Occipital lobe (tissue), 3 donors: ENCODE measurements at places on chromosomes 3 and 15.

- no peak for DNase-seq
Observed at GRCh38 chr15:25619761-25620160, 180.9 kb upstream of the UBE3A start.

DNA sequence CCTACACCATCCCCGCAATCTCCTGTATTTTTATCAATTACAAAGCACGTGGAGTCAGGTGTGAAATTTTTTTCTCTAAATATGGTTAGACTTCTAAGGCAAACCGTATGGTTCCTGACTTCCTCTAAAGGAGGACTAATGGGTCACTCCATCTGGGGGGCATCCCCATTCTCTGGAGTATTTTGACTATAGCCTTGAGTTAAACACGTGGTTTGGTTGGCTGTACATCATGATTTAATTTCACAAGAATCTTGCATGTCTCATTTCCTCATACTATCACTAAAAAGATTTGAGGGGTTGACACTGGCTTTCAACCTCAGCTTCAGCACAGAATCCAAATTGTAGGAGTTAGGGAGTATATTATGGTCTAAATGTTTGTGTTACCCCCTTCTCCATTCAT lies 25.3 kb upstream of the ZNF770 start:
- no peak for DNase-seq

DNA sequence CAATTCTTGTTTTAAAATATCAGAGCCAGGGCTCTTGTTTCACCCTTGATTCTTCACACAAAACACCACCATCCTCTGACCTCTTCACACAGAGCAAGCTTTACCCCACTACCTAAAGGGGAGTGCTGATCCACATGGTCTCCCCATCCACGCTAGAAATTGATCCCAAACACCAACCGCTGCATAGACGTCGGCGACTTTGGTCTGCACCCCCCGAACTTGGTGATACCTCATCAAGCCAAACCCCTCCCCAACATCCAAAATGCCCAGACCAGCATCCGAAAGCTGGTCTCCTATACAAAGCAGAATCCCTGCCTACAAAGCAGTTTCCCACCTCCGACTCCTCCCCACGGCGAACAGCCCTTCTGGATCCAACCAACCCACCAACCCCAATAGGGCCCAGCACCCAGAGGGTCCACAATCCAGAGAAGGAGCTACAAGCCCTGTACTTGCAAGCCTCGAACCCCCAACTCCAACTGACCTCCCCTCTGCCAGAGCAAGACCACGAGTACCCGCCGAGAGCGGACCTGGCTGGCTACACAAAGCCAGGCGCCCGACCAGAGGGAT lies 25.8 kb upstream of the MTHFS start:
- DNase-seq, result no peak

- DNase-seq, result no peak
Observed at GRCh38 chr3:18739099-18739433, 313.9 kb upstream of the SATB1 start.

DNA sequence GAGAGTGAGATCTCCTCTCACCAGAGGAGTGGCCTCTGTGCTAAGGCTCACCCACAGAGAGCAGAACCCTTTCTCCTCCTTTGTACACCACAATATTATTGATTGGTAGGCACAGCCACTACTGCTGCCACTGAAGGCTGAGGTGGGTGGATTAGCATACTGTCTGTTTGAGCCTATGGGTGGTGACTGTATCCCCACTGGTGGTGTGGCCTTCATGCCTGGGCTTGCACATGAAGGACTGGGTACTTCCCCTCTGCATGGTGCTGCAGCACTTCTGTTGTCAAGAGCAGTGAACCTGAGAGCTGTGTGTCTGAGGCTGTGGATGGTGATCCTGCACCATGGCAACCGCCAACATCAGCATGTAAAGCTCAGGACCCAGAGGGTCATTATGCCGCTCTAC lies 35.7 kb upstream of the NECTIN3 start:
- no peak for DNase-seq

- DNase-seq, result no peak
Observed at GRCh38 chr3:54217828-54218227, 95.5 kb downstream of the CACNA2D3 start.

- DNase-seq, result no peak
Observed at GRCh38 chr3:33900809-33901505, 102.5 kb downstream of the PDCD6IP start.

DNA sequence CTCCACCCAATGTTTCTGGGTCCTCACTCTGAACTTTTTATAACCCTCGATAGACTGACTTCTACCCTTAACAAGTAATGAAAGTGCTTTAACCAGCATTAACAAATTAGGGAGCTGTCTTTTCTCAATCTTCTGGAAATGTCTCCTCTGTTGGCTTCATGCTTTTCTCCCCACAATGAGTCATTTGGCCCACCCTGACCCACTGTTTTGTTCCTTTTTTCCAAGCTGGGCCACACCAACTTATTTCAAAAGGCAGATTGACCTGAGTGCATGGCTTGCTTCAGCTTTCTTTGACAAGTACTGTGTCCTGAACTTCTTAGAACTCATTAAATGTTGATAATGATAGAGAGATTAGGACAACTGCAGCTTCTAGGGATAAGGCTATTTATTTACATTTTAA lies 199.6 kb upstream of the SEMA6D start:
- no peak for DNase-seq

- no peak for DNase-seq
Observed at GRCh38 chr3:172210355-172210754, 171.0 kb downstream of the FNDC3B start.

- DNase-seq, result no peak
Observed at GRCh38 chr15:90883526-90883975, 753 bp upstream of the FES start.

- DNase-seq, result no peak
Observed at GRCh38 chr15:48703544-48703943, 58.0 kb upstream of the FBN1 start.

GRCh38 chr3:40504636-40505430 lies 1.0 kb upstream of the ZNF620 start:
- no peak for DNase-seq

DNA sequence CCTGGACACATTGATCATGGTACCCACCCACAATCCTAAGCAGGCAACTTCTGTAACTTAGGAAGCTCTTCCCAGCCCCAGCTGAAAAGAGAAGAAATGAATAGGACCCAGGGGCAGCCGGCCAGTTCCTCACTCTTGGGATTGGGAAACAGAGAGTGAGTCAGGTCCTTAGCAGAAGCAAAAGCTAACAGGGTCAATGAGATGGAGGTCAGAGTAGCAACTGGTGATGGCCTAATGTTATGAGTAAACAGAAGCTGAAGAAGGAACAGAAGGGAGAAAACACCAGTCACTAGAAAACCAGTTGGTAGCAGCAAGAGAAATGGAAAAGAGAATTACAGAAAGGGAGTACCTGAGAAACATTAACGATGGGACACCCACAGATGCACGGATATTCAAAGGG lies 20.0 kb downstream of the RIOX2 start:
- no peak for DNase-seq

GRCh38 chr3:15206662-15207576 lies 873 bp downstream of the CAPN7 start:
- no peak for DNase-seq

- no peak for DNase-seq
Observed at GRCh38 chr15:27608248-27608647, 490.9 kb downstream of the OCA2 start.

DNA sequence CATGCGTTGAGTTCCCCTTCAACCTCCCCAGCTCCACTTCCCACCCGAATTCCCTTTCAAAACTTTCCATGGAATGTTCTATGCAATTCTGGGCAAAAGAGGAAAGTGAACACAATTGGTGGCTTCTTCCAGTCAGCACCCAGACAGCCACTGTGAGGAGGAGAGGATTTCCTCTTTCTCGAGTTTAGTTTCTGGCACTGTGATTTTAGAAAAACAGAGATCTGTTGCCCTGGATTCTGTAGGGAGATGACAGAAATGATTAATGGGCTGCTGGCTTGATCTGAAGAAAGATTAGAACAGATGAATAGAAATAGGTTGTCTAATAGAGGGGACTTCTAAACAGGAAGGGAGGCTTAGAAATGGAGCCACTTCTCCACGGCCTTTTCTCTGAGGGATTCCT lies 172.0 kb downstream of the MCTP2 start:
- DNase-seq, result no peak

DNA sequence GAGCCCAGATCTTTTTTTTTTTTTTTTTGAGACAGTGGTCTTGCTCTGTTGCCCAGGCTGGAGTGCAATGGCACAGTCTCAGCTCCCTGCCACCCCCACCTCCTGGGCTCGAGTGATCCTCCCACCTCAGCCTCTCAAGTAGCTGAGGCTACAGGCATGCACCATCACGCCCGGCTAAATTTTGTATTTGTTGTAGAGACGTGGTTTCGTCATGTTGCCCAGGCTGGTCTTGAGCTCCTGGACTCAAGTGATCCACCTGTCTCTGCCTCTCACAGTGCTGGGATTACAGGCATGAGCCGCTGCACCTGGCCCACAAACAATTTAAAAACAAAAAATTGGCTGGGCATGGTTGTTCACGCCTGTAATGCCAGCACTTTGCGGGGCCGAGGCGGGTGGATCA lies 22.6 kb upstream of the SLC6A6 start:
- no peak for DNase-seq

DNA sequence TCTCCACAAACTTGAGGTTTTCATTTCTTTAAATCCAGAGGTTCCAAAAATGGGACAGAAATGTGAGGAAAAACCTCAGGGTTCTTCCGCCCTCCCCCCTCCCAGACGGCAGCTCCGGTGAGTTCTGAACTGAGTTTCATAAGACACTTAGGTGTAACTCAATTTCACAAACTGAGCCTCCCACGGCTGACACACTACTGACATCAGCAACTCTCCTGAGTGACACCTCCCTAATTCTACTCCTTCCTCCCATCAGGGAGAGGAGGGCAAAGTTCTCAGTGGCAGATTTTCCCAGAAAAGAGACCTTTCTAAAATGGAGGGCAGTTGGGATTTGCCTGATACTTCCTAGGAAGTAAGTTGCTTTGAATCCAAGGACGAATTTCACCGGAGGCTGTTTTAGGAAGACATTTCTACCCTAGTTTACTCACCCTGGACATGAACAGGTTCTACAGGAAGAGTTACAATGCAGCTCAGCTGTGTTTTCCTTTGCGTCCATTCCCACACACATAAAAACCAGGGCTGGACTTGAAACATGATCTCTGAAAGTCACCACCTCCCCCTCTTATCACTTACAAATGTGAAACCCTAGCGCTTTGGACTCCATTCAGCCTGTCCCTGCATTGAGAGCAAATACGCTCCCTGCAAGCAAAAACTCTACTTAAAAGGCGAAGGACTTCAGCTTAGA lies 78.1 kb upstream of the LMOD3 start:
- no peak for DNase-seq

- no peak for DNase-seq
Observed at GRCh38 chr15:94397337-94397736, 166.0 kb downstream of the MCTP2 start.

GRCh38 chr3:172694573-172695246 lies 16.2 kb downstream of the NCEH1 start:
- no peak for DNase-seq

DNA sequence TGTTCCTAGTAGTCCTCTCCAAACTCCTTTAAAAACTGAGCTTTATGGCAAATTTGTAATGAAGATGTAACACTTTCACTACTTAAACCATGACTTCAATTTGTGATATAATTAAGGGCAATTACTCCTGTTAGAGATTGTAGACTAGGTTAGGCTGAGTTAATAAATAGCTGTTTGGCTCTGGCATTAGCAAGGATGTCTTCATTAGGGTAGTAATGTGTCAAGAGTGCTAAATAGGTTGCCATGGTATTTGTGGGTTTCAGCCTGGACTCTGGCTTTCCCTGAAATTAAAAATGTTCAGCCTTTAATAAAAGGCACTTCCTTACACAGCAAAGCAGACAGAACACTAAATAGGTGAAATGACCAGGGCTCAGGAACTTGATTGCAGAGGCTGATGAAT lies 71.9 kb downstream of the GHSR start:
- no peak for DNase-seq

GRCh38 chr15:52527911-52528563 lies 643 bp downstream of the MYO5A start:
- peak; percentile 55 for DNase-seq

DNA sequence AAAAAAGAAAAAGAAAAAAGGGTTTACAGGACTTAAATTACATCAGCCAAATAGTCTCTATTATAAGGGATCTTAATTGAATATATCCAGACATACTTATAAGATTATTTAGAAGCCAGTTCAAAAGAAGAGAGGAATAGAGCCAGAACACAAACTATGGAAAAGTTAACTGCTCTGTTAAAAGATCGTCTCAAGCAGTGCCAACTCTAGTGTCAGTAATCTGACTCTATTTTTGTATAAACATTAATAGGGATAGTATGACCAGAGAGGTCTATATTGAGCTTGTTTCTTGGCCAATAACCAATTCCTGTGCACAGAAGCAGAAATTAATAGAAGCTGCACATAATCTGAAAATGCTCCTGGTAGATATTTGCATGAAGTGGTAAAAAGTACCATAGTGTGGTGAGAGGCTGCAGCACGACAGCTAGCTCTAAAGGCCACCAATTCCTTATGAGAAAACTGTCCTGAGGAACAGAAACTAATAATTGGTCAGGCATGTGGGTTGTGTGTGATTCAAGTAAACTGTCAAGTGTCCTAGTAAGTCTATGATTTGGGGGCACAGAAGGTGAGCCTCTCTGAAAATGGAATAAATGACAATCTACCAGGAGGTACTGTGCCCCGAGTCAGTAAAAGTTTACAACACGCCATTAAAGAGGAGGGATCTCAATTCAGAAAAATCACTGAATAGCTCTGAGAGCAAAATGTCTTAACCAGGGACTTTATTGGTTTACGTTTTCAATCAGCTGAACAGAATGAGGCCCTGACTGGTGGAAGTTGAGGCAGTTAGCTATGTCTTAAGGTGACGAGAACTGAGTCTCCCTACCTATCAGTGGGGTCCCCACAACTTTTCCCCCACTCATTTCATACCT lies 51.5 kb upstream of the NANOGP8 start:
- no peak for DNase-seq

GRCh38 chr3:119310071-119310470 lies 15.9 kb downstream of the ARHGAP31 start:
- DNase-seq, result no peak

- no peak for DNase-seq
Observed at GRCh38 chr3:46552538-46552937, 13.6 kb downstream of the LRRC2 start.

DNA sequence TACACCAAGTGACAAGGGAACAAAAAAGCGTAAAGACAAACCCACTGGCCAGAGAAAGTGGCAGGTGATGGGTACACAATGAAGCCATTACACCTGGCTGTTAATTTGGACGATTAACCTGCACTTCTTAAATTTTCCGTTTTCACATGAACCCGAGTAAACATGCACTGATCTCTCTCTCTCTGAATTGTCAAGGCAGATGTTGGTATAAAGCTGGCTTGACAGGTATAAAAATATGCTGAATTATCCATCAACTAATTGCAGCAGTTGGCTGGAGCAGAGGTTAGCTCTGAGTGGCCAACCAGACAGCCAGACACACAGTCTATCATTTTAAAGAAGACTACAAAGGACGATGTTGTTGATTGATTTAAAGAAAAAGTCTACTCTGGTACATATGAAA lies 561.7 kb upstream of the ALCAM start:
- no peak for DNase-seq

DNA sequence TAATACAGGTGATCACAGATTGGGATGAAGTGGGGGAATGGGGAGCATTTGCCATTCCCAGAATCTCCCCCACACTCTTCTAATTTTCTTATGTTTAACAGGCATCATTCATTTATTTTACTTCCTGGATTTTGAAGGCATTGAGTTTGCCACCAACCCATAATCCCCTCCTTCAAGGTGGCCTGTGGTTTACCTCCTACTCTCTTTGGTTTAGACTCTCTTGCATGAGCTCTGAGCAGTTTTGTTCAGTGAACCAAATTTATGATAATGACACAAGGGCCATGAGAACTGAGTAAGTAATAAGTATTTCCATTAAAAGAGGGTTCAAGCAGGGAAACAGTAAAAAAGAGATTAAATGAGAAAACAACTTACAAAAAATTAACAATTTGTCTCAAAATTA lies 703.1 kb upstream of the CFAP20DC start:
- DNase-seq, result no peak
